Stomach (tissue), 19 donors: ENCODE measurements at places on chromosomes 11 and 22. TPM values are rescaled to one million over a fixed set of nuclear protein-coding genes. Genes with fewer than 3 reads are reported as not detected.

Gene SYNGR1
- 18.1 TPM for polyA plus RNA-seq

Gene CALCA
- polyA plus RNA-seq, result not detected

DNA sequence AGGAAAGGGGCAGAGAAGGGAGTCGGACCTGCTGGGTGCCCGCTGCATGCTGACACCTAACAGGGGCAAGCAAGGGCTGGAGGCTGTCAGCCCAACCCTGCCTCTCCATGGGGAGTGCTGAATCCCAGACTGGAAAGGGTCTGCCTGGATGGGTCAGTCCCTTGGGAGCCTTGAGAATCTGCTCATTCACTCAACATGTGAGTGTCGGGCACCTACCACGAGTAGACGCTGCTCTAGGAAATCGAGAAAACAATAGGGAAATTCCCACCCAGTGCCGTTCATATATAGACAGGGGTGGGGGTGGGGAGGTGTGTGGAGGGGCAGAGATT, 4.4 kb upstream of the CTSD start:
- no peak overlapping the region for H3K4me3 ChIP-seq
- H3K36me3 ChIP-seq, result no peaks in the 10 kb centered on the region
- DNase-seq, result no peak
- no peak overlapping the region for H3K27ac ChIP-seq
- H3K4me1 ChIP-seq, result peaks cover 21% of the 10 kb centered on the region

- no peak overlapping the region for H3K27ac ChIP-seq
- H3K27me3 ChIP-seq, result peaks cover 33% of the 10 kb centered on the region
- no peaks in the 10 kb centered on the region for H3K36me3 ChIP-seq
- no peaks in the 10 kb centered on the region for H3K4me1 ChIP-seq
Measured at GRCh38 chr11:33575311-33575710, 125.3 kb downstream of the C11orf91 start.

- peak overlapping the region; percentile 88 for H3K27ac ChIP-seq
- H3K27me3 ChIP-seq, result no peaks in the 10 kb centered on the region
- no peak overlapping the region for H3K4me3 ChIP-seq
- peaks cover 30% of the 10 kb centered on the region for H3K36me3 ChIP-seq
- DNase-seq, result no peak
Measured at GRCh38 chr11:33703234-33703633, 2.6 kb upstream of the C11orf91 start.

Gene CSNK2A3
- 0.56 TPM for polyA plus RNA-seq

Gene OR5B21
- not detected for polyA plus RNA-seq

- no peak overlapping the region for H3K27ac ChIP-seq
- H3K36me3 ChIP-seq, result no peaks in the 10 kb centered on the region
- no peak overlapping the region for H3K4me3 ChIP-seq
- no peak for DNase-seq
- no peaks in the 10 kb centered on the region for H3K27me3 ChIP-seq
Measured at GRCh38 chr11:3227568-3228444, 4.4 kb downstream of the MRGPRE start.

DNA sequence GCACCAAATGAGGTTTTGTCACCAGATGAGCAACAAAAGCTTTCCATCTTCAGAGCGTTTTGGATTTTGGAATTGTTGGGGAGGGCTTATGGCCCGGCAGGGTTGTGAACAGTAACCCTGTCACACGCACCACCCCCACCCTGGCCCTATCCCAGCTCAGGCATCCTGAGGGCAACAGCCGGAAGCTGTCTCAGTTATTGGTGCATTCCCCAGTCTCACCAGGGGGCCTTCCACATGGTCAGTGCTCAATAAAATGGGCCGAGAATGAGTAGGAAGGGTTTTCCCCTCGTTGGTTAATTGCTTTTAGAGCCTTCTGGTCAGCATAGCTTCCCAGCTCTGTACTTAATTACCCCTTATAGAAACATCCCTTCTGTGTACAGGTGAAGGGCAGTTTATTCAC, 46.0 kb downstream of the LRP5 start:
- H3K4me1 ChIP-seq, result peaks cover 19% of the 10 kb centered on the region
- H3K27ac ChIP-seq, result no peak overlapping the region
- H3K36me3 ChIP-seq, result peaks cover 10% of the 10 kb centered on the region
- H3K4me3 ChIP-seq, result no peak overlapping the region
- H3K27me3 ChIP-seq, result no peaks in the 10 kb centered on the region

GRCh38 chr11:125948278-125949051, 2.6 kb downstream of the VSIG10L2 start:
- no peaks in the 10 kb centered on the region for H3K36me3 ChIP-seq
- H3K27ac ChIP-seq, result no peak overlapping the region
- H3K27me3 ChIP-seq, result no peaks in the 10 kb centered on the region
- no peak overlapping the region for H3K4me3 ChIP-seq
- H3K4me1 ChIP-seq, result peaks cover 31% of the 10 kb centered on the region

DNA sequence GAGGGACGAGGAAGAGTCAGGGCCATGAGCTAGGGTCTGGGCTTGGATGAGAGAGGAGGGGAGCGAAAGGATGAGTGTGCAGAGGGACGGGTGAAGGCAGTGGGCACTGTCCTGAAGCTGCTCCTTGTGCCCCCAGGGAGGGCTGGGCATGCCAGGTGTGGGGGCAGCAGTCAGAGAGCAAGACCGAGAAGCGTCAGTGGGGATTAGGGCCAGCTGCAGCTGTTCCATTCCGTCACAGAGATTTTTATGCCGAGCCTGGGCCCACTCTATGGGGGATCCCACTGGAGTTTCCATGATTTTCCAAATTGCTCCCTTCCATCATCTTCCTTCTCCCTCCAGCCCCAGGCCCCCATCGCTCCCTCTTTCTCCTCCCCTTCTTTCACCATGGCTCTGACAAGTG, 93.2 kb downstream of the NECTIN1 start:
- no peak overlapping the region for H3K27ac ChIP-seq
- no peaks in the 10 kb centered on the region for H3K36me3 ChIP-seq
- no peaks in the 10 kb centered on the region for H3K27me3 ChIP-seq
- no peak overlapping the region for H3K4me3 ChIP-seq
- no peaks in the 10 kb centered on the region for H3K4me1 ChIP-seq

DNA sequence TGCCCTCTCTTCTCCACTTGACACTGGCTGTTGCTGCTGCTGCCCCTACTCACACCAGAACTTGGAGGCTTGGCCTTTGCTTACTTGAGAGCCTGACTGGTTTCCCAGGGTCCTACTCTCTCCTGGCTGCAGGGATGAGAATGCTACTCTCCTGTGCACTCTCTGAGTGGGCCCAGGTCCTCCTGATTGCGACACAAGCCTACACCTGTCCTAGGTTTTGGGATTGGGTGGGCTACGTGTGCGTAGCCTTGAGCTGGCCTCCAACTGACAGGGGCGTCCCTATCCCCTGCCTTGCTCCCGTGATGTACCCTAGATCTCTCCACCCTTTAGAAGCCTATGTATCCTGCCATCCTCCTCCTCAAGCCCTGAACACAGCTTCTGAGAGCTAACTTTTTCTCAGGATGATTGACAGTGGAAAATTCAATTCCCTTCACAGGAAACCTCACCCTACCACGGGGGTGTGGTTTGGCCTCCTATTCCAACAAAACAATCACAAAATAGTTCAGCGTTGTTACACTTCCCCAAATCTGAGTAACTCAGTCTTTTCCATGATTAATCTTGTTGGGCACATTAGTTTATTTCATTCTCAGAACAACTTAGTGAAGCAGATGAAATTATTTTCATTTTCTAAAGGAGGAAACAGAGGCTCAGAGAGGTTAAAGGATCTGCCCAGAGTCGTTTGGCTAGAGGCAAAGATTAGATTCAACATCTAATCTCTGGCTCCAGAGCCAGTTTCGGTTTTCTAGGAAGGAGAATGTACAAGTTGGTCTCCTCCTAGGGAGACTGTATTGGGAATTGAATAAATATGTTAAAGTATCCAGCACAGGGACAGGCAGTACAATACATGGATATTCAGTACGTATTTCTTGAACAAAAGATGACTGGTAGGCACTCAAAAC, 17.6 kb upstream of the AMOTL1 start:
- DNase-seq, result no peak
- H3K36me3 ChIP-seq, result no peaks in the 10 kb centered on the region
- peaks cover 13% of the 10 kb centered on the region for H3K4me1 ChIP-seq
- no peaks in the 10 kb centered on the region for H3K27me3 ChIP-seq
- no peak overlapping the region for H3K27ac ChIP-seq

Gene MAPK8IP2
- polyA plus RNA-seq, result 0.61 TPM

- no peak for DNase-seq
- H3K4me1 ChIP-seq, result peaks cover 15% of the 10 kb centered on the region
- peaks cover 82% of the 10 kb centered on the region for H3K36me3 ChIP-seq
- no peaks in the 10 kb centered on the region for H3K27me3 ChIP-seq
- H3K4me3 ChIP-seq, result no peak overlapping the region
- no peak overlapping the region for H3K27ac ChIP-seq
Measured at GRCh38 chr11:72003776-72004171, 5.1 kb downstream of the IL18BP start.

Gene RAG2
- not detected for polyA plus RNA-seq

GRCh38 chr11:78194490-78194889, 5.8 kb downstream of the USP35 start:
- no peak overlapping the region for H3K27ac ChIP-seq
- H3K4me1 ChIP-seq, result peaks cover 39% of the 10 kb centered on the region
- DNase-seq, result no peak
- H3K36me3 ChIP-seq, result peaks cover 26% of the 10 kb centered on the region
- H3K4me3 ChIP-seq, result no peak overlapping the region

Gene TECTA
- polyA plus RNA-seq, result 0.15 TPM

Gene DBX1
- polyA plus RNA-seq, result not detected

Gene GDPD5
- polyA plus RNA-seq, result 3.9 TPM

Gene SYT7
- polyA plus RNA-seq, result 1.4 TPM

DNA sequence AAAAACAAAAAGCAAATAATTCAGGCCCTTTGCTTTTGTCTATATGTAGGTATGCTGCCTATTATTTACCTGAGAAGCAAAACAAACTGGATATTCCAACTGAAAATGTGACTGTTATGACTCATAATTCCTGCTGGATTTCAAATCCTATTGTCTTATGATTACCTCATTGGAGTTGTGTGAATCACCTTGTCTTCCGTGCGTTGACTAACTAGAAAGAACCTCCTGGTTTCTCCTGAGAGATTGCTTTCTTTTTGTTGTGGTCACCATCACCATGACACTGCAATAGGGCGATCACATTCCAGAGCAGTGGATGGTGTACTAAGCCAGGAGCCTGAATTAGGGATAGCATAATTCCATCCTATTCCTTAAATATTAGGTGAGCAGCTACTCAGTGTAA, 23.0 kb upstream of the EXPH5 start:
- DNase-seq, result no peak
- H3K27me3 ChIP-seq, result no peaks in the 10 kb centered on the region
- H3K36me3 ChIP-seq, result no peaks in the 10 kb centered on the region
- H3K27ac ChIP-seq, result no peak overlapping the region

DNA sequence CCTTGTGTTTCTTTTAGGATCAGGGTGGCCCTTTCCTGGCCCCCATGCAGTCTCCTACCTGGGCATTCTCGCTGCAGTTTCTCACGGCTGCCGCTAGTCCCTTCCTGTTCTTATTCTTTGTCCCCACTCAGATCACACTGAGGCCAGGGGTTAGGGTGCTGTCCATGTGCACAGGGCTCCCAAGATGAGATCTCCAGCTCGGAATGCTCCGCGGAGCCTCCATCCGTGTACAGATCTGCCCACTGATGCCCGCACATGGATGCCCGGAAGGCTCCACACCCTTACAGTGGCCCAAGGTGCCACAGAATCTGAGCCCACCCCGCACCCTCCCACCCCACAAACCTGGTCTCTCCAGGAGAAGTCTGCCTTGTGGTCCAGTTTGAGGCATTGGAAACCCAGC, 457.3 kb downstream of the TBC1D22A start:
- no peak overlapping the region for H3K4me3 ChIP-seq
- H3K27me3 ChIP-seq, result no peaks in the 10 kb centered on the region
- DNase-seq, result no peak
- no peaks in the 10 kb centered on the region for H3K36me3 ChIP-seq

Gene ATP6V1E1
- polyA plus RNA-seq, result 133 TPM

DNA sequence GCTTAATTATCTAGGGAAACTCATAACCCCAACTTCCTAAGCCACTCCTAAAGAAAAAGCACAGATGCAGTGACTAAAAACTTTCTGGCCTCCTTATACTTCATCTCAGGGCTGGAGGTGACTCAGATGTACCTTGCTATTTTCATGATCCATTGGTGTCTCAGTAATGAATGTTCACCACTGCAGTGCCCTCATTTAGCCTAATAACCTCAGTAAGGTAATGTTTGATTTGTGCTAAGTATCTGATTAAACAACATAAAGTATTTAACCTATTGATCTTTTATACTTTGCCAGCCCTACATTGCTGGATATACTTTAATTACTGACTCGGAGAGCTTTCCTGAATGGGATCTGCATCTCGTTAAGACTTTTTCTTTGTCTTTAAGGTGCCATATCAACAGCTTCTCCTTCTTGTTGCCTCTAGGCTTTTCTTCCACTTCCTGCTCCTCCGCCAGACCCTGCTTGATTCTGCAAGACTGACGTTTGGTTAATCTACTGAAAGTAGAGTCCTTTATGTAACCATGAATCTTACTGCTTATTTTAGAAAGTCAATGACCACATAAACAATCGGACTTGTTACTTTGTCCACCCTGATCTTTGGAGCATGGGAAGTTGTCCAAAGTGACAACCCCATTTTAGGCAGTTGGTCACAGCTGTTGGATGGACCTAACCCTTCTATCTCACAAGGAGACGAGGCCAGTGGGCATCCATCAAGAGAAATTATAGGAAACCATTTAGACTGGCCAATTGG, 303.0 kb downstream of the ST3GAL4 start:
- H3K27ac ChIP-seq, result no peak overlapping the region
- peaks cover 7% of the 10 kb centered on the region for H3K4me1 ChIP-seq
- no peak for DNase-seq
- H3K4me3 ChIP-seq, result no peak overlapping the region
- H3K36me3 ChIP-seq, result no peaks in the 10 kb centered on the region

Gene KCNE3
- polyA plus RNA-seq, result 14.4 TPM

GRCh38 chr11:133900176-133901105, 55.1 kb upstream of the SPATA19 start:
- H3K4me1 ChIP-seq, result no peaks in the 10 kb centered on the region
- H3K36me3 ChIP-seq, result no peaks in the 10 kb centered on the region
- no peak overlapping the region for H3K27ac ChIP-seq
- H3K27me3 ChIP-seq, result no peaks in the 10 kb centered on the region
- no peak for DNase-seq

DNA sequence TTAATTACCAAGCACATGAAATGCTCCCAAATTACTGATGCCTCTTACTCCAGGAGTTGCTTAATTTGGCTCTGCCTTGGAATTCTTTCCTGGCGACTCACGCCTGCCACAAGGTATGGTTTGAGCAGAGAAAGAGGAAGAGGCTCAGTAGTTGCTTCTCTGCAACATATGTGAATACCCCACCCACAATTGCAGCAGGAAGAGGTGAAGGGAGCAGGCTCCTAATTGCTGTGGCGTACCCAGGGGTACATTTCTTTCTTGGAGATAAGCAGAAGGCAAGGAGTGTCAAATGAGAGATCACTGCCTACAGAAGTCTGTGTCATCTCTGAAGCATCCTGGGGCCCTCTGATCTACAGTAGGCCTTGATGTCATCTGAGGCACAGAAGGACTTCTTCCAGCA, 10.6 kb upstream of the NNMT start:
- H3K36me3 ChIP-seq, result no peaks in the 10 kb centered on the region
- no peaks in the 10 kb centered on the region for H3K27me3 ChIP-seq
- H3K4me3 ChIP-seq, result no peak overlapping the region

Gene KDM4D
- 0.25 TPM for polyA plus RNA-seq
